ENCODE measurements at places on chromosomes 7 and 10.
A peak's percentile ranks its signal among the peaks of the same experiment; 100 is the strongest.

DNA sequence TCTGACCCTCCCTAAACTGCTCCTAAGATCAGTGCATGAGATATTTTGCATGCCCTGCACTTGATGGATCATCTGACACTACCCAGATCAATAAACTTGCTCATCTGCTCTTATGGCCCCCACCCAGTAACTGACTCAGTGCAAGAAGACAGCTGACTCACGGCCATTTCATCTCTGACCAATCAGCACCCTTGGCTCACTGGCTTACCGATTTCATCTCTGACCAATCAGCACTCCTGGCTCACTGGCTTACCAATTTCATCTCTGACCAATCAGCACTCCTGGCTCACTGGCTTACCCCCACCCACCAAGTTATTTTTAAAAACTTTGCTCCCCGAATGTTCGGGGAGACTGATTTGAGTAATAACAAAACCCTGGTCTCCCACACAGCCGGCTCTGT is 37.2 kb upstream of the OPTN start:
- no peak for DNase-seq

- DNase-seq, result no peak
Observed at GRCh38 chr10:37379991-37380390, 254.6 kb downstream of the ANKRD30A start.

GRCh38 chr7:144842377-144842851 is 6.6 kb upstream of the TPK1 start:
- DNase-seq, result no peak

- no peak for DNase-seq
Observed at GRCh38 chr7:41492603-41493002, 210.3 kb downstream of the INHBA start.

GRCh38 chr7:41892356-41893100 is 189.6 kb upstream of the INHBA start:
- DNase-seq, result peak; percentile 24

GRCh38 chr7:11914645-11915044 is 82.6 kb upstream of the THSD7A start:
- no peak for DNase-seq

GRCh38 chr10:103745341-103746247 is 109.8 kb downstream of the SH3PXD2A start:
- no peak for DNase-seq

GRCh38 chr7:1407892-1408291 is 51.4 kb downstream of the MICALL2 start:
- no peak for DNase-seq

DNA sequence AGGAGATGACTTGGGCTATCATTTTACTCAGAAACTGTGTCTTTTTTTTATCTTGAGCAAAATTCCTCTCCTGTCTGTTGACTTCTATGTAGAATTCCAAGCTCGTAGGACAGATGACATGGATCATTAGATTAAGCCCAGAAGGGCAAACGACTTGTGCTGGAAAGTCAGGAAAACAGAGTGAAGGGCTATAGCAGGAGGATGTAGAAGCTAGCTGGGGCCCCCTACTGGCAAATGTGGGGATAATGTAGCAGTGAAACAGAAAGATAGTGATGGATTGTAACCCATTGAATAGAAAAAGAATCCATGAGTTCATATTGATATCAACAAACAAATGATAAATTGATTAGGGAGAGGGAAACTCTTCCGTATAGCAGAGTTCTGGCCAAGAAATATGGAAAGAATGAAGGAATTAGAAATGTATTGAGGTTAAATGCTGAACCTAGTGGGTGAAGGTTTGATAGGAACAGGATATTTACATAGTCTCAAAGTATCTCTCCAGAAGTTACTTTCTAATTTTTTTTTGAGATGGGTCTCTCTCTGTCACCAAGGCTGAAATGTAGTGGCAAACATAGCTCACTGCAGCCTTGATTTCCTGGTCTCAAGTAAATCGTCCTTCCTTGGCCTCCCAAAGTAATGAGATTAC is 103.6 kb downstream of the LYZL1 start:
- DNase-seq, result peak; percentile 64

- DNase-seq, result no peak
Observed at GRCh38 chr7:116218051-116218645, 7.8 kb downstream of the TES start.

DNA sequence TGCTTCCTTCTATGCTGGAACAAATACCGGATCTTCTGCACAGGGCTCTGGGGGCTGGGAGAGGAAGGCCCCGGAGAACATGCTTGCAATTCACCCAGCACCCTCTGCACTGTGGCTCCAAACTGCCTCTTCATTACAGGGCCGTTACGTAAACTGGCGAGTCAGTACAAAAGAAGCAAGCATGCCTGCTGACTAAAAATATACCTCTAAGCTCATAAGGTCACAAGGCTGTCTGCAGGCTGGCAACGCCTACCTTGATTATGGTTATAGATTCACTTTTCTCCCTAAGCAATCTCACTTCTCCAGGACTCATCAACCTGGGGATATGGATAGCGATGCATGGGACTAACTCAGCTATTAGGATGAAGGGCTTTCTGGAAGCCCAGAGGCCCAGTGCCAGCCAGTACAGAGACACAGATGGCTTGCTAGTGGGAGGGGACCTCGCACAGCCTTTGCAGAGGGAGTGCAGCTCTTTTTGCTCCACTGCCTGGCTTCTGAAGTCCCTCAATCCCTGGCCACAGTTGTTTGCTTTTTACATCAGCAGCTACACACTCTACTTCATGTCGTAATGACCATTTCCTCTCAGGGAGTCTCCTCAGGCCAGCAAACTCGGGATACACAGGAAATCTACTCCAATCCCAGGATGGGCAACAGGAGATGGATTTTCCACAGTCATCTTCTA is 96.1 kb downstream of the SH3PXD2A start:
- peak; percentile 27 for DNase-seq

All from nephron progenitor cell (in vitro differentiated cells).